ENCODE measurements at places on chromosomes 2 and 18.
A peak's percentile ranks its signal among the peaks of the same experiment; 100 is the strongest.

DNA sequence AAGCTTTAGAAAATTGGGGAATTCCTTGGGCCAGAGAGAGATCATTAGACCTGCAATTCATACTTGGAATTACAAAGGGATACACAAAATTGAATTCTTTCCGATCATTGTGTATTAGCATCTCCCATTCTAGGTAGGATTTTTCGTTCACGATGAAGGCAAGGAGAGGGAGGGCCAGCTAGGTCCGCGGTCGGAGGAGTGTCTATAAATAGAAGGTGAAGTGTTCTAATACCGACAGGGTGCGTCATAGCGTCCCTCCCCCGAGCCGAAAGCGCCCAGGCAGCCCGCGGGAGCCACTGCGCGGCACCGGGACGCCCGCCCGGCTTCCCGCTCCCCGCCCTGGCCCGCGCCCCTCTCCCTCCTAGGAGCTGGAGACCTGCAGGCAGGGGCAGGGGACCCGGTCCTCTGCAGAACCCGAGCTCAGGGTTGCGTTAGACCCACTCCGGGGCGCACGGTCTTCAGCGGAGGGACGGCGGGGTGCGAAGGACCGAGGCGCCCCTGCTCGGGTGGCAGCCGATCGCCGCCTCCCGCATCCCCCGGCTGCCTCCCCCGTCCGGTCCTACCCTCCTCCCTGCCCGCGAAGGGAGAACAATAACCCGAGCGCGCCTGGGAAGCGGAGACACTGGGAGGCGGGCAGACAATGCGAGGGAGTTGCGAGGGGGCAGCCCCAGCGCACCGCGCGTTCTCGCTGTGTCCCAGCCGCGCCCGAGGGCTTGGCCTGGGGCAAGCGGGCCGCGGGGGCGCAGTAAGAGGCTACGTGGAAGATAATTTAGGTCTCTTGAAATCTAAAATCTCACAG, 114.2 kb upstream of the SERTAD2 start:
- DNase-seq = peak; percentile 88

DNA sequence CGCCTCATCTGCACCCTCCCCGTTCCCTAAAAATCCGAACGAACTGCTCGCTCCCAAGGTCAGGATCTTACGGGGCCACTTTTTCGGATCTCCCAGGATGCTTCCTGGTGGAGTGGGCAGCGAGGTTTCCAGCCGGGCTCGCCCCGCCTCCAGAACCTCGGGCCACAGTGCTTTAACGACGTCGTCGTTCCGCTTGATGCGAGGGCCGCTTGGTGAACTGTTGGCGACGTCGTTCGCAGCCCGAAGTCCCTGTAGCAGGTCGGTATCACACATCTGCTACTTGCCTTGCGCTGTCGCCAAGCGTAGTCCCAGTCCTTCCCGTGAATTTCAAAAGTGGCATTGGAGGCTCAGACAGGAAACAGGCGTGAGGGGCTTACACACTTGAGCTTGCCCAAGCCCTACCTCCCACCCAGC, 15.3 kb downstream of the EVX2 start:
- DNase-seq = no peak

GRCh38 chr18:51235009-51235789, 37.7 kb upstream of the MEX3C start:
- peak; percentile 37 for DNase-seq

DNA sequence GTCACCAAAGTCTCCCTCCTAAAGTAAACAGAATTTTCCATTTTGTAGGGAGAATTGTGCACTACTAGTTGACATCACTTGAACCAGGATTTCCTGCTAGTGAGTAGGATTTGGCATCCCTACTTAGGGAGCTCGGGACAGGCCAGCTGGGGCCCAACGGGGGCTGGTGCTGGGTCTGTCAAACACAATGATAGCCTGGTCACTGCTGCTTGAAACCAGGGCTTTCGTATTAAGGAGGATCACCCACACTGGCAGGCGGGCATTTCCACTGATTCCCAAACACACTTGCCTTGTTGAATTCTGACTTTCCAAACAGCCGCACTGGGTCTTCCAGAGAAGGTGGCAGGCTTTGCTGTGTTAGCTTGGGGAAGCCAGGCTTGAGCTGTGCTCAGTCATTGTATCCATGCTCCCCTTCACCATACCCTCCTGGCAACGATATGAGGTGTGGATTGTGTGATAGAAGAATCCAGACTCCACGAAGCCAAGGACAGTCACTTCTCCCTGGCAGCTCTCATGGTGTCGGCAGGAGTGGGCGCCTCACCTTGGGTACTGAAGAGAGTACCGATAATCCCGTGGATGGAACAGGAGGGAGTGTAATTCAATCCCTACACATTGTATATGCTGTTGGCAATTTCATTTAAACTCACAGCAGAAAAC, 7.5 kb downstream of the GDF7 start:
- DNase-seq = no peak

- DNase-seq = no peak
Measured at GRCh38 chr2:70962211-70962884, 16.1 kb upstream of the ANKRD53 start.

- DNase-seq = no peak
Measured at GRCh38 chr2:179562330-179562885, 297.8 kb upstream of the SESTD1 start.

DNA sequence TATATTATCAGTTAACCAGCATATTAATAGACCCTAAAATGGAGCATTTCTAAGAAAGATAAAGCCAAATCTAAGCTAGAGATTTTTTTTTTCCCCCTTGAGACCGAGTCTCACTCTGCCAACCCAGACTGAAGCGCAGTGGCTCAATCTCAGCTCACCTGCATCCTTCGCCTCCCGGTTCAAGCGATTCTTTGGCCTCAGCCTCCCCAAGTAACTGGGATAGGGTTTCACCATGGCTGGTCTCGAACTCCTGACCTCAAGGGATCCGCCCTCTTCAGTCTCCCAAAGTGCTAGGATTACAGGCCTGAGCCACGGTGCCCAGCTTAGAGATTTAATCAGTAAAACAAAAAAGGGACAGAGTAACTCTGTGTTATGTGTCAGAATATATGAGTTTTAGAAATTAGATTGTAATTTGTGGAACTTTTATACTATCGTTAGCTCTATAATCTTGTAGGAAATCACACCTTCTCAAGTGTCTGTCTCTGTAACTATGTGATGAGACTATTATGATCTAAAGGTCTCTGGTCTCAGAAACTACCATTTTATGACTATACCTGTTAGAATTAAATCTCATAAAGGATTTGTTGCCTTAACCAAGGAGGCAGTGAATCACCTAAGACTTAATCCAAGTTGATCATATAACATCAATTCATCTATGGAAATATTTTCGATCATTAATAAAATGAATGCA, 34.0 kb downstream of the YWHAQ start:
- DNase-seq = no peak

GRCh38 chr18:32042337-32042736, 23.7 kb downstream of the RNF125 start:
- no peak for DNase-seq

DNA sequence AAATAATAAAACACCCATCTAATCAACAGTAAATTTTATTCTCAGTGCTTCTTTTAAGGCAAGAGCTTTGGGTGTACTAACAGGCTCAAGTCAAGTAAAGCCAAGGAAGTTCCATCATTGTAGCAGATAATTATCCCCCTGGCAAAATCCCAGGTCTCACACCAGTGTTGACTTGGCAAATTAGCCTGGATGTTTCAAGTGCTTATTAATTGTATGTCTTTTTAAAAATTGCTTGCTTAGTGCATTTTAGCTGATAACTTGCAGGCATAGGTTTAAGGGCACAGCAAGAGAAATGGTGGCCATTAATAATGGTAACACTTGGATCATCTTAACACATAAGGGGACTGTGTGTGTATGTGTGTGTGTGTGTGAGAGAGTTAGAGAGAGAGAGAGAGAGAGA, 42.0 kb upstream of the FMNL2 start:
- DNase-seq = no peak

DNA sequence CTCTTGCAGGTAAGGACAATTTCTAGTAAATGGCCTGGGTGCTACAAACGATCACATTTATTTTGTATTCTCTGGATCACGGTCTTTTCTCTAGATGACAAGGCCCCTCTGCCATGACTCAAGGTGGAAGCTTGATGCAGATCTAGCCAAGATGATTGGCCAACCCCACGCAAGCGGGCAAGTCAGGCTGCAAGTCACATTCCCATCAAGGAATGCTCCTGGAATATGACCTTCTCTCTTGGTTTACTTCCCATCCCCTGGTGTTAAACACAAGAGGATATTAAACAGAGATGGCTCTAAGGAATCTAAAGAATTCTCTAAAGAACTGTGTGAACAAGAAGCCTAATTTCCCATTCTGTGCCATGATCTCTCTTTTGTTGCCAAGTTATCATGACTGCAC, 97.3 kb upstream of the SERPINE2 start:
- DNase-seq = no peak

DNA sequence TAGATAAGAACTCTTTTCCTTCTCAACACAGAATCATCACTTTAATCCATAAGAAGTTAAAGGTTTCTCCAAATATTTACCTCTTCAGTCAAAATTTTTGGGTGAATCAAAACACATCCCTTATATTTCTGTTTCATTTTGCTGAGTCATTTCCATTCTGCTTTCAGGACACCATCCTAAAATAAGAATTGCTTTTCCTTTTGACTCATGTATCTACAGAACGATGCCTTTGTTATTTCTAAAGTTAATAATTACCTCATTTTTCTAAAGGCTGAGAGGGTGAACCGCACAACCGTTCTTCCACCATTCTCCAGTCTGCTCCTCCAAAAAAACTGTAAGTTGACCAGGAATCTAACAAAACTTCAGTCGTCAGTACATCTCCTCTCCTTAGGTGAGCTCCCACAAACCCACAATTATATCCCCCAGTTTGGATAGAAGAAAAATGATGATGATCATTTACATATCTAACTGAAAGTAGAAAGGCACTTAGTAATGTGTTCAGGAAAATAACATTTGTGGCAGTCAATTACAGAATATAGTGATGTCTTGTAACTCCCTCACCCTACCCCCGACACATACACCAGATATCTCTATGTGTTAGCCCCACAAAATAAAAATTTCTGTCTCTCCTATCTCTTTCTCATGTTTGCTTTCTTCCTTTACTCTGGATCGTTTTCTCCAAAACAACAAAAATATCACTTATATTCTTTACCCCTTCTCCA, 162.5 kb downstream of the RAD51AP2 start:
- no peak for DNase-seq

- DNase-seq = peak; percentile 5
Measured at GRCh38 chr2:106085181-106085940, 108.7 kb downstream of the UXS1 start.

DNA sequence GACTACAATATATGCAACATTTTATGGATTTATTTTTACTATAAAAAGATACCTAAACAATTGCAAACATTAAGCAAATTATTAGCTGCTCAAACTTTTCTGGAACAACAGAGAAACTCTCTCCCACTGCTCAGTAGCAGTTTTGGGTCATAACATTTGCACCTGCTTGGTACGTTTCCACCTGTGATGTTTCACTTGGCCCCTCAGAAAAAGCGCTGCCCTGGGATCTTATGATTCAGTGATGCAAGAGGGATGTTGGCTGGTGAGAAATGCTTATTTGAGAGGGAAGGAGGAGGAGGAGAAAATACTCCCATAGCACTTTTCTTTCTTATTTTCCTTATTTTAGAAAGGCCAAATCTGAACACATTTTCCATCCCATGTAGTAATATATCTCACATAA, 9.2 kb downstream of the IRS1 start:
- DNase-seq = no peak

DNA sequence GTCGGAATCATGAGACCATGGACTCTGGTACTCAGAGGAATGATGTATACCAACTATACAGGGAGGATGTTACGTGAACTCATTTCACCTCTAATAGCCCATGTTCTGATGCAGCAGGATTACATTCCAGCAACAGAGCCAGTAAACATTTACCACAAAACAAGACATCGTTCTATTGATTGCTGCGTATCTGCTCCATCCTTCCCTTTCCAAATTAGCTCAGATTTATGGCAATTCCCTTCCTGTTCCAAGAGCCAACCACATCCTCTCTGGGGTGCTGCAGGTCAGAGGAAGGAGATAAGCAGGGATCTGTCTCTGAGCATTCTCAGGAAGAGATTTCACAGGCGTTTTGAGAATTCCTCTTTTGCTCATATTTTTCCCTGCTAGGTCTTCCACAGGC, 98.3 kb downstream of the KLF7 start:
- no peak for DNase-seq

DNA sequence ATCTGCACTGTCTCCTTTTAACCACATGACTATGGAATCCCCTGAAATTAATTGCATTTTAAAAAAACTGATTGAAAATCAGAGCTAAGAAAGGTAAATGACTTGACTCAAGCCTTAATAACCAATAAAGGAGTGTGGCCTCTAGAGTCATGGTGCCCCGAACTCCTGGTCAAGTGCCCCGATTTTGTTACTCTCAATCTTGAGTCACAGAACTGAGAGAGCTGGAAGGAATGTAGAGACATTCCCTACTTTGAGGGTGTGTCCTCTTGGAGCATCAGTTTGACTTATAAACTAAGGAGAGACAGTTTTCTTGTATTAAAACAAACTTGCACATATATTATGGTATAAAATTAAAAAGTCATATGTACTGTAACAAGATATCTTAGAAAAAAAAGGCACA, 2.4 kb downstream of the WDR43 start:
- DNase-seq = peak; percentile 90

GRCh38 chr2:241616168-241617125, 20.5 kb downstream of the THAP4 start:
- no peak for DNase-seq

DNA sequence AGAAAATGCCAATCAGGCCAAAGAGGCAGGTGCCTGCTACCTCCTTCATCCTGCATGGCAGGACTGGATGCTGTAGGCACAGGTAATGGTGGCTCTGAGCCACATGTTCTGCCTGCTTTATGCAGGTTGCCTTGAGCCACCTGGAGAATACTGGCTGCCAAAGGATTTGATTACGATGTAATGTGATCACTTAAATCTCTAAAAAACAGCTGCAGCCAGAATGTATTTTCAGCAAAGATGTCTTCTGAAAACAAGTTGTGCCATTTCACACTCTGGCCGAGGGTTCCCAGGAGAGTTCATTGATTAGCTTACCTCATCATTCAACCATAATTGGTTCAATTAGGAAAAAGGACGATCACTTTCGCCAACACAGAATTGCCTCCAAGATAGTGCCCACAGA, 17.9 kb upstream of the MSGN1 start:
- DNase-seq = no peak

- no peak for DNase-seq
Measured at GRCh38 chr2:200378652-200379290, 72.3 kb downstream of the SPATS2L start.
